ENCODE measurements at places on chromosomes 12 and 14.
A peak's percentile ranks its signal among the peaks of the same experiment; 100 is the strongest.

DNA sequence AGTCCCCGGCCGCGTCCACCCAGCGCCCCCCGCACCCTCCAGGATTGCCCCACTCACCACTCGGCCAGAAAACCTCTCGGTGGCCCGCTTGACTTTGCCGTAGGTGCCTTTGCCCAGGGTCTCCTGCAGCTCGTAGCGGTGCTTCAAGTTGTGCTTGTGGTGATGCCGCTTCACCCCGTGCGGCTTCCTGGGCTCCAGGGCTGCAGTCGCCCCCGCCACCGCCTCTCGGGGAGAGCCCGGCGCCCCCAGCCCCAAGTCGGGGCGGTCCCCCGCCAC lies 459 bp downstream of the NUAK1 start:
- no peak for DNase-seq

DNA sequence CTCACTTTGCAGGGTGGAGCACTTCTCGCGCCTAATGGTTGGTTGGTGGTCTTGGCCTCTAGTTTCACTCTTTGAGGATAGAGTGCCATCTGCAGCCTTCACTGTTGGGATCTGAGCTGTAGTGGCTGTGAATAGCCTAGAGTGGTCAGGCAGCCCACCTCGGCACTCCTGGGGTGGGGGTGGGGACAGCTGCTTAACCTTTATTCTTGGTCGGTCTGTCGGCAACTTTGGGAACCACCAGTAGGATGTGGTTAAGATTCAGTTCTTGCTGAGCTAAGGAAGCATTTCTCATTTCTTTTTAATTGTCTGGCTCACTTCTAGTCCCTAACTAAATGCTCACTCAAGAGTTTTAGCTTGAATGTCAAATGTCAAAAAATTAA lies 21.1 kb downstream of the TMBIM6 start:
- DNase-seq, result no peak

DNA sequence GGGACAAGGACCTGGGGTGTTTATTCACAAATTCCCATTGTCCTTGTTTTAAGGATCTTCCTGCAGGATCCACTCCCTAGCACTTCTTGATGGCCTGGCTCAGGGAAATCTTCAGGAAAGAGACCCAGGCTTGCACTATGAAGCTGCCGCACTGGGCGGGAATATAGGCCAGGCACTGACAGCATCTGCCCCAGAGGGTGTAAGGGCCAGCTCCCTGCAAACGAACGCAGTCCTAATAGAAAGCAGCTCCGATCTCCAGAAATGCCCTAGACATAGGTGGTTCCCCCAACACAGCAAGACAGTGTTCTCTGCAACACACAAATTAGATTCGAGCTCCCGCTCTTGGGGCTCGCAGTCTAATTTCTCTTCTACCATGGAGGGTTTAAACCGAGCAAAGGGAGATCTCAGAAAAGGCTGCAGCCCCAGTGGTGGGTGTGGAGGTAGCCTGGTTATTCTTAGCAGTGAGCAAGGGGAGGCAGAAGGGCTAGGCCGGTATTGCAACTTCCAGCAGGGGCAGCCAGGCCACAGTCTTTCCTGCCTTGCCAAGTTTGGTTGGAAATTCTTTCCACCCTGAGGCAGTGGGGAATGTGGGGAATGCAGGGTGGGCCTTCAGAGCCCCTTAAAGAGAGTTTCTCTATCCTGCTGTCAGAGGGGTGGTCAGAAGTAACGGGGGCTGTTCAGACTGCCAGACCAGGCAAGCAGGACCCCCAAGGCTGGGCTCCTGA lies 16.1 kb upstream of the WSCD2 start:
- no peak for DNase-seq

DNA sequence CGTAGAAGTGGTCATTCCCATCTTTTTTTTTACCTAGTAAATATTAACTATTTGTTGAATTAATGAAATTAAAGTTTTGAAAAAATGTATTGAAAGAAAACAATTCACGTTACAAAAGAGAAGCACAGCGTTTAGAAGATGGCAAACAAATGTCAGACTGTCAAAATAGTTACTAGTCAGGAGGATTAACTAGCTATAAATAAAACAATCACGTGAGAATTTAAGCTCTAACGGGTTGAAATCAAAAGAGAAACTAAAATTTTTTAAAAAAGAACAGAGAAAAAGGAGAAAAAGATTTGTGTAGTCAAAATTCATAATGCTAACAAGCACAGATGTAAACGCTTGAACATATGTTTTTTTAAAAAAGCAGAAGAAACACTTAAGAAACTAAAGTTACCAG lies 26.4 kb downstream of the DDHD1 start:
- no peak for DNase-seq

DNA sequence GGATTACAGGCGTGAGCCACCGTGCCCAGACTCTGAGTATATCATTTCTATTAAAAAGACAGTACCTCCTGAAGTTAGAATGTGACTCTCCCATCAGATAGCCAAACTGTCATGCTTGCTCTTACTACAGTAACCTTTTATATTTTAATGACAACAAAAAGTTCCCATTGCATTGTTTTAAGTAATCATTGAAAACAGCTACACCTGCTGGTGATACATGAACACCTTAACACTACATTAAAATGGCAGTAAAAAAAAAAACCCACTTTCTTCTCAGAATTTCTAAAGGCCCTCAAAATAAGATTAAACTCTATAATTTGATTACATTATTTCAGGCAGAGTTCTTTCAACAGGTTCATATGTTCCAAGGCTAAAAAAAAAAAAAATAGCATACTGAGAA lies 76.7 kb downstream of the SH2B3 start:
- DNase-seq, result no peak

DNA sequence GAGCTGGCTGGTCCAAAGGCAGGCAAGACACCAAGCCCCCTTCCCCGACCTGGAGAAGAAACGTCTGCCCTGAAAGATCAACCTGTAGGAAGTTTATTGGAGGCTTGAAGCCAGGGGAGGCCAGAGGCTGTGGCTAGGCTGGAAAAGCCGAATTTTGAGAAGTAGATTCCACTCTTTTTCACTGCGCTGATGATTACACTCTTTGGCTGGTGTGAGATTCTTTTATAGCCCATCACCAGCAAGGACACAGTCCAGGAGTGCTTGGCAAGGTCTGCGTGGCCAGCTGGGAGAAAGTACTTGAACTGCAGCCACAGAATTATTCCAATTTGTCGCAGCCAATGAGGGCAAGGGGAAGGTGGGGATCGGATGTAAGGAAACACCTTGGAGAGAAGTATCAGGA lies 45.0 kb downstream of the SYNE3 start:
- no peak for DNase-seq

DNA sequence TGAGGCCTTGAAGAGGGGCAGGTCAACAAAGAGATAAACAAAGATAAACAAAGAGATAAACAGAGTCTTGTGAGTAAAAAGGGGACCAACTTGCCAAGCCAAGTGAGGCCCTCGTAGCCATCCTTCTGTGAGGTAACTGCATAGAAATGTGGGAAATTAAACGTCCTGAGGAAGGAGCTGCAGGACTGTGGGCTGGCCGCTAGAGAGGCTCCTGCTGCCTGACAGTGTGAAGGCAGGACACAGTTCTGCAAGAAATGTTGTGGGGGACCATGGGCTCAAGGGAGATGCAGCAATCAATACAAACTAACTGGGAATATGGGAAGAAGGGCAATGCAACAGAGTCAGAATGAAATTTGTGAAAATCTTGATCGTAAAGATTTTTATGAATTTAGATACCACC lies 91.9 kb downstream of the SLC8A3 start:
- no peak for DNase-seq

DNA sequence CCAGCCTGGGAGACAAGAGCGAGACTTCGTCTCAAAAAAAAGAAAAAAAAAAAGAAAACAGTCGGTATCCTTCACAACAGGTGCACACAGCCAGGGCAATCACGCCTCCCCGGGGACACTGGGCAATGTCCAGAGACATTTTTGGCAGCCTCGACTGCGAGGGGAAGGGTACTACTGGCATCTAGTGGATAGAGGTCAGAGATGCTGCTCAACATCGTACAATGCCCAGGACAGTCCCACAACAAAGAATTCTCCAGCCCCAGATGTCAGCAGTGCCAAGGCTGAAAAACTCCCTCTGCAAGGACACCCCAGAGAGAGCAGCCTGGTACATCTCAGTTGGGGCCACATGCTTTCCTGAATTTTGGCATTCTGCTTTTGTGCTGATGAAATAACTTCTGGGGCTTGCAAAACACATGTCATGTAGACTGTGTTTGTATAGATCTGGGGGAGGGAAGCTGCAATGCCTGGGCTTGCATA lies 21.5 kb downstream of the ALDH2 start:
- no peak for DNase-seq

GRCh38 chr12:45658020-45658419 lies 71.5 kb upstream of the ARID2 start:
- no peak for DNase-seq

DNA sequence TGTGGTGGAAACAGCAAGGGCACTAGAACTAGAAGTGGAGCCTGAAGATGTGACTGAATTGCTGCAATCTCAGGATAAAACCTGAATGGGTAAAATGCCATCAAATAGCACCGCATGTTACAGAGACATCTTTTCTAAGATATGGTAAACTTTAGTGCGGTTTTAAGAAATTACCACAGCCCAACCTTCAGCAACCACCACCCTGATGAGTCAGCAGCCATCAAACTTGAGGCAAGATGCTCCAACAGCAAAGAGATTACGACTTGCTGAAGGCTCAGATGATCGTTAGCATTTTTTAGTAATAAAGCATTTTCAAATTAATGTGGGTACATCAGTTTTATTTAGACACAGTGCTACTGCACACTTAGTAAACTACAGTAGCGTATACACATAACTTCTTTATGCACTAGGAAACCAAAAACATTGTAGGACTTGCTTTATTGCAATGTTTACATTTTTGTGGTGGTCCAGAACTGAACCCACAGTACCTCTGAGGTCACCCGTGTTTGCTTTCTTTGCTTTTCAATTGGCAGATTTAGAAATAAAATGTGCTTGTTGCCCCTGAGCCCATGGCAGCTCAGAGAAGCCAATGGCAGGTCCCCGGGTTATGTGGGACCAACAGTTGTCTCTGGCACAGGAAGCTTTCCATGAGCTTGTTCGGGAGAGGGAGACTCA lies 15.9 kb downstream of the GOLGA3 start:
- DNase-seq, result no peak

GRCh38 chr12:121438905-121439304 lies 39.0 kb downstream of the RNF34 start:
- DNase-seq, result no peak

GRCh38 chr14:103628684-103629502 lies at the start of gene KLC1:
TSS of gene KLC1 (plus strand) at chr14:103629211. CDS start at chr14:103654565, 25,354 bp downstream.
- no peak for DNase-seq

- no peak for DNase-seq
Observed at GRCh38 chr12:110548678-110549077, 34.4 kb downstream of the PPTC7 start.

GRCh38 chr12:12720052-12720451 lies 2.9 kb downstream of the CDKN1B start:
- DNase-seq, result no peak

GRCh38 chr14:34843011-34843554 lies 32.1 kb downstream of the BAZ1A start:
- DNase-seq, result peak; percentile 60

GRCh38 chr12:49505672-49506071 lies 33.2 kb upstream of the KCNH3 start:
- peak; percentile 28 for DNase-seq

- no peak for DNase-seq
Observed at GRCh38 chr12:58725400-58726105, 194.8 kb downstream of the LRIG3 start.

GRCh38 chr12:96051756-96052485 lies 16.5 kb upstream of the LTA4H start:
- DNase-seq, result no peak

DNA sequence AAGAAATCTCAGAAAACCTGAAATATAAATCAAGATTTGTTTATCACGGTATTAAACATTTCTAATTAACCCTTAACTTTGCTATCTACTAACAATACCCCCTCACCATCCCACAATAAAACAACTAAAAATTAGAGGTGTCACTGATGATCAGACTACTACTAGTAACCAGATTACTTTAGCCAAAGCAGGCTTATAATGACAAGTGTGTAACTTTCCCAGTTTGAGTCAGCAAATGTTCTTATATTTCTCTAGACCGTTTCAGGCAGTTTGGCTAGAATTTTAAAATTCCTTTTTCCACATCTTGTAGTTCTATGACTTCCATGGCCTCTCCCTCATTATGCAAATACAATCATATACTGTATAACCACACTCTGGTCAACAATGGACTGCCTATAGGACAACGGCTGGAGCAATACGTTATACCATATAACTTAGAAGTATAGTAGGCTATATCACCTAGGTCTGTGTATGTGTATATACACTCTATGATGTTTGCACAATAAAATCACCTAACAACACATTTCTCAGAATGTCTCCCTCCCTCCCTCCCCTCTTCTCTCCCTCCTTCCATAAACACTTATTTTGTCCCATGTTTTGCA lies 102.1 kb downstream of the DENND5B start:
- no peak for DNase-seq

- DNase-seq, result no peak
Observed at GRCh38 chr12:52239767-52240166, 6.7 kb downstream of the KRT7 start.

DNA sequence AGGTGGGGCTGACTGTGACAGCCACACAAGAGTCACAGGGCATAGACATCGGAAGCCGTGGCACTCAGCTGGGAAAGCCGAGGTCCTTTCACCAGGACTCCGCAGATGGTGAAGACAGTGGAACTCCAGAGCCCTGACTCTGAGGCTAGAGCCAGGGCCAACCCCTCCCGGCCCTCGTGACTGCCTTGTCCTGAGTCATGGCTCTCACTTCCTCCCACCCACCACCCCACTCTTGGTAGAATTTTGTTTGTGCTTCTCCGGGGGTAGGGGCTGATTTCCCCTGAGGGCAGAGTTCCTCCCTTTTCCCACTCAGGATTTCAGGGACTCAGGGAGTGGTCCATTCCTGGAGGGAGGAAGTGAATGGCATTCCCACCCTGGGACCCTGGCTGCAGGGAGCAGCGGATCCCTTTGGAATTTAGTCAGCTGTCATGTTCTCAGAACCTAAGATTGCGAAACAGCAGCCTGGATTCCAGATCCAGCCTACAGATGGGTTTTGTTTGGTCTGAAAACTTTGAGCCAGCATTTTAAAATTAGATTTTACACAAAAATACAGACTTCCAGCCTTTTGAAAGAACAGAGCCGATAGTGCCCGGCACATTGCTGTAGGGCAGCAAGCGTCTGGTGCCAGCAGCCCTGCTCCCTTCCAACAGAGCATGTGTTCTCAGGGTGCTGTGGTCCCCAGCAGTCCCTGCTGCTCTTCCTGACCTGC lies 50.7 kb downstream of the TPCN1 start:
- no peak for DNase-seq

DNA sequence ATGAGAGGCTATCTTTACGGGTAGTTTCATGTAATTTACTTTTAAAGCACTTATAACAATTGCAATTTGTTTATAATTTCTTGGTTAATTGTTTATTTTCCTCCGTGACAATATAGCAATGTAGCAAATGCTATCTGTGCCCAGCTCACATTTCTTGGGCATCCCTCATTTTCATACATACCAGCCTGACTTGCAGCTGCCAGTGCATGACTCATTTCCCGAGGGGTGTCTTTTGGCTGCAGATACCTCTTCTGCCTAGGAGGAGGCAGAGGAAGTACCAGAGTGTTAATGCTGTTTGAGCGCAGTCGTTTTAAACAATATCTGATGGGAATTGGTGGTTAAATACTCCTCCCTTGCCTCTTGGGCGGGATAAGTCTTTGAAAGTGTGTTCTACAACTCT lies 104.2 kb upstream of the ABCD2 start:
- DNase-seq, result peak; percentile 75

All from SW 1271 (cell line).